ENCODE measurements at places on chromosomes 6 and 20. TPM values are rescaled to one million over a fixed set of nuclear protein-coding genes. Genes with fewer than 3 reads are reported as not detected.

DNA sequence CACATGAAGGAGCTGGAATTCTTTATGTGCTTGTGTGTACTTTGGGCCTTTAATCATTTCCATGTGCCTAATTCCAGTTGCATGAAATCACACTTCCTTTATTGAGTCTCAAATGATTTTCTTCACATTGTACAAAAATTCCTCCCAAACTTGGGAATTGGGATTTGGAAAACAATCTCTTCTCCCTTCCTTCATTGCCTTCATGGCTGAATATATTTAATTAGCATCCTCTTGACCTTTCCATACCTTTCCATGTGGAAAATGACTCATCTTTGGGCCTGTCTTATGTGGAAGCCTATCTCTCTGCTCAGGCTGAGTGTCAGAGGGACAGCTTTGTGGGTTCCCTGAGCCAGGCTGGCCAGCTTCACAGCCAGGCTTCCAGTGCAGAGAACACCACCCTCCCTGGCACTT lies 33.0 kb upstream of the CDH4 start:
- no peak for DNase-seq

FOXQ1 gene
- polyA plus RNA-seq: 16.9 TPM

DNA sequence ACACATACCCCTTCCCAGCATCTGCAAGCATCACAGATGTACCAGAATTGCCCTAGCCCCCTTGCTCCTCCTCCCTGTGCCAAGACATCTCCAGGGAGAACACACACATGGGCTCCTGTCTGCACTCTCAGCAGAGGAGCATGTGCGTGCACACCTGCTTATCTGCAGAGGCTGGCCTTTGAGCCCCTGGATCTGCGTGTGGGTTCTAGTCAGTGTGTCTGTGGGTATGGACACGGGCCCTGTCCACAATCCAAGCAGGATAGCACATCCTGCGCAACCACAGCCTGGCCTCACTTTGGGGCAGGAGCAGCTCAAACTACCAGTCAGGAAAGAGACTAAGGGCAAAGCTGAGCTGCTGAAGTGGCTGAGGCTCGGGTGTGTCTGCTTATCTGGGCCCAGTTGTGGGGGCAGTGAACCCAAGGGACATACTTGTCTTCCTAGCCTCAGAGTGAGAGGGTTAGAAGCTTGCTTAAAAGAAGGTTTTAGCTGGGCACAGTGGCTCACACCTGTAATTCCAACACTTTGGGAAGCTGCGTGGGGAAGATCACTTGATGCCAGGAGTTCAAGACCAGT lies 41.0 kb downstream of the HM13 start:
- no peak for DNase-seq

OSER1 gene
- polyA plus RNA-seq: 55.7 TPM

C20orf96 gene
- 37.1 TPM for polyA plus RNA-seq

DNA sequence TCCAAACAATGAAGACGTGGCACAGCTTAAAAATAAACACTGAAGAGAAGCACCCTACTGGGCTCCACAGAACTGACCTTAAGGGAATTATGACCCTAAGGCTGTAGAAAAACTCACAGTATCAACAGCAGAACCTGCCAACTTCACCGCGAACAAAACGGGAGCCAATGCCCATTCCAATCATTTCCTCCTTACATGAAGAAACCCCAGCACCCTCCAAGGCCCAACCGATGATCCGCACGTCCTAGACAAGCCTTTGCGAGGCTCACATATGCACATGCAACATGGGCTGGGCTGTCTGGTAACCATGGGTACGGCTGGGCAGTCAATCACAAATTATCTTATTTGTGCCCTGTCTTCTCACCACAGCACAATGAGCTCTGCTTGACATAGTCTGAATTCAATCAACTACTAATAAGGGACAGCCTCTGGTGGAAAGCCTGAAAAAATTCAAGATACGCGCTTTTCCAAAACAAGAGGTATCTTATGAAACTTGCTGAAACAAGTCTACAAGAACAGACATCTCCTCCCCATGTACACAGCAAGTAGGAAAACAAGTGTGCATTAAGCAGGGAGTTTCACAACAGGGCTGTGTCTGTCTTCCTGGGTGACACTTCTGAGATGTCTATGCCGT lies 1.7 kb downstream of the DIDO1 start:
- DNase-seq: no peak

GRCh38 chr6:109340811-109341210 lies 41.5 kb downstream of the CD164 start:
- DNase-seq: no peak

DNA sequence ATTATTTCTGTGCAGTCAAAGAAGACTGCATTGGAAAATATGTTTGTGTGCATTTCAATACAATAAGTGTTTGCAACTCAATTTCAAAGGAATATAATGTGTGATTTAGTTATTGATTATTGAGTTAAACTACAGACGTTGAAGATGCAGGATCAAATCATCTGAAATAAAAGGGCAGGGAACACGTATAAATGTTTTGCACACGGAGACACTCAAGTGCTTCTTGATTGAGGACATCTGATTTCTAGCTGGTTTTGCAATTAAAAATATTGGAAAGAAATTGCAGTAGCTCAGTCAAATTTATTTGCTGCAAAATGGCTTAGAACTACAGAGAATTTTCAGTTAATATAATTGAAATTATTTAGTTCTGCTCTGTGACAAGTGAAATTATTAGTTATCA lies 412.7 kb downstream of the UTRN start:
- DNase-seq: no peak

SSTR4 gene
- not detected for polyA plus RNA-seq

GRCh38 chr6:5379647-5380242 lies 118.4 kb downstream of the FARS2 start:
- DNase-seq: no peak

HAO1 gene
- polyA plus RNA-seq: 0.09 TPM
